ENCODE measurements at places on chromosomes 11 and 22.

- no peak for DNase-seq
These were observed 1238.7 kb downstream of the BRD1 start for GRCh38 chr22:48588878-48589450.

DNA sequence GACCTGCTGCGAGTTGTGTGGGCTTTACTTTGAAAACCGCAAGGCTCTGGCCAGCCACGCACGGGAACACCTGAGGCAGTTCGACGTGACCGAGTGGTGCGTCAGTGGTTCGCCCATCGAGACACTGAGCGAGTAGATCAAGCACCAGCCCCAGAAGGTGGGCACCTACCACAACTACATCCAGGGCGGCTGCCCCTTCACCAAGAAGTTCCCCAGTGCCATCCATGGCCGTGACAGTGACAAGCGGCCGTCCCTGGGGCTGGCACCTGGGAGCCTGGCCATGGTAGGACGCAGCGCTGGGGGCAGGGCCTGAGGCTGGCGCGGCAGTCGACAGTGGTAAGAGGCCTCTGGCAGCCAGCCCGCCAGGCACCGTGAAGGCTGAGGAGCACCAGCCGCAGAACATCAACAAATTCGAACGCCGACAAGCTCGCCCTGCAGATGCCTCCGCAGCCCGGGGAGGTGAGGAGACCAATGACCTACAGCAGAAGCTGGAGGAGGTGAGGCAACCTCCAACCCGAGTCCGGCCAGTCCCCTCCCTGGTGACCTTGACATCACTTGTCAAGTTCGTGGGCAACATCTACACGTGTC lies 545.2 kb upstream of the CCDC179 start:
- DNase-seq, result no peak

DNA sequence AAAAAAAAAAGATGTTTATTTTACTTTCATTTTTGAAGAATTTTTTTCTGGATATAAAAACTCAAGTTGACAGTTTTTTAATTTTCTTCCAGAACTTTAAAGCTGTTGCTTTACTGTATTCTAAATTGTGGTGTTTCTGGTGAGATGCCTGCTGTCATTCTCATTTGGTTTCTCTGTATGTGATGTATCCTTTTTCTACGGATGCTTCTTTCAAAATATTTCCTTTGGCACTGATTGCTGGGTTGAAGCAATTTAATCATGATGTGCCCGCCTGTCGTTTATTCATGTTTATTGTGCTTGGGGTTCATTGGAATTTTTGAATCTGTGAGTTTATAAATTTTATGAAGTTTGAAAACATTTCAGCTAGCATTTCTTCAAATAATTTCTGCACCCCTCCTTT lies 29.4 kb upstream of the CTSD start:
- no peak for DNase-seq

- DNase-seq, result no peak
These were observed 788.3 kb downstream of the NTM start for GRCh38 chr11:132158696-132159095.

DNA sequence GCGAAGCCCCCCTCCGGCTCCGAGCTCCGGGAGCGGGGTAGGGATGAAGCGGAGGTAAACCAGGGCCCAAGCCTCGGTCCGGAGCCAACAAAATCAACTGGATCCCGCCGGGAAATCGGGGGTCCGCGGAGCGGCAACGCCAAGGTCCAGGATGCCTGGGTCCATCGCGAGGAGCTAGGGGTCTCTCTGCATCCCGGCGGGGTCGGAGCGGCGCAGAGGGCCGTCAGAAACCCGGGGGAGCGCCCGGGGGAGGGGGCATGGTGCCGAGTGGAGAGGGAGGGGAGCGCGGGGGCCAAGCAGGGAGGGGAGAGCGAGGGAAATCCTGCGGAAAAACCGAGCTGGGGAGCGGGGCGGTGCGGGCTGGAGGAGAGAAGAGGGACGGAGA lies 51.8 kb downstream of the SLC22A12 start:
- DNase-seq, result no peak

DNA sequence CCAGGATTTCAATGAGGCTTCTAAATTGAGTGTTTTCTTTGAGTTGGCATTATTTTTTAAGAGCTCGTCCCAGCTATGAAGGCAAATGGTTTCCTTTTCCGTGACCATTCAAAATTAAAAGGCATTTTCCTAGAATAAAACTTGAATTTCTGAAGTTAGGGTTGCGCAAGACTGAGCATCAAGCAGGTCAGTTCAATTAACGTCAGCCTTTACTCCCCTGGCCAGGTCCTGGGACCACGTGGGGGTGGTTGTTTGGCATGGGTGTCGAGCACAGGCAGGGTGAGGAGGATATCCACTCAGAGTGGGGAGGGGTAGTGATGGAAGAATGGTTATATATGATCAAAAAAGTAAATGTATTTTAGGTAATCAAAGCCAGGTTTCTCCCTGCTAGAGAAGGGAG lies 43.4 kb upstream of the TSKU start:
- DNase-seq, result no peak

- no peak for DNase-seq
These were observed 34.9 kb downstream of the P4HA3 start for GRCh38 chr11:74276581-74276980.

DNA sequence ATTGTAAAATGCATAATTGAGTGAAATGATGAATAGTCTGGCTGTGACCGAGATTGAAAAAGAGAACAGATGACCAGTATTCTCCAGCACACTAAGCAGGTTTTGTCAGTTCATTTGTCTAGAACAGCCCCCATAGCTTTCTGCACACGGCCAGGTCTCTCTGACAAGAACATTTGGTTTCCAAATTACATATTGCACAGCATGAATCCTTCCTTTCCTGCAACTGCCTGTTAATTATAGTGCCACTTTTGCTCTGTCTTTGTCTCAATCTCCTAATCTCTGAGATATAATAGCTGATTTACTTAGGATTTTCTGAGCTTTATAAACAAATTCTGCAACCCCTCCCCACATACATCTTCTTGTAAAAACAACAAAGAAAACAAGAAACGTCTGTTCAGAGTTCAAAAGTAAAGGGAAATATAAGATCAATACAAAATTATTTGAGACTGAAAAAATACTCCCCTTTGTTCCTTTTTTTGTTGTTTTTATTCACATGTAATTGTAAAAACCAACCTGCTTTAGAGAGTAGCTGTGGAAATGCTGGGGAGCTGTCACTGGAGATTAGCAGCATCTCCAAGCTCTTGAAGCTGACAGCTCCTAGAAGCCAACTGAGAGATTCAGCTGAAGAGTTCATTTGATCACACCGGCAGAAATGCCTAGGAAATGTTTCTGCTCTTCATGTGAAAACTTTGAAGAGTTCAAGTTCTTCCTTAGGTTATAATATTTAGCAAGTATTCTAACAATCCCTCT lies 998.1 kb downstream of the DLG2 start:
- no peak for DNase-seq

- DNase-seq, result no peak
These were observed 5.7 kb upstream of the SULT4A1 start for GRCh38 chr22:43867839-43868635.

DNA sequence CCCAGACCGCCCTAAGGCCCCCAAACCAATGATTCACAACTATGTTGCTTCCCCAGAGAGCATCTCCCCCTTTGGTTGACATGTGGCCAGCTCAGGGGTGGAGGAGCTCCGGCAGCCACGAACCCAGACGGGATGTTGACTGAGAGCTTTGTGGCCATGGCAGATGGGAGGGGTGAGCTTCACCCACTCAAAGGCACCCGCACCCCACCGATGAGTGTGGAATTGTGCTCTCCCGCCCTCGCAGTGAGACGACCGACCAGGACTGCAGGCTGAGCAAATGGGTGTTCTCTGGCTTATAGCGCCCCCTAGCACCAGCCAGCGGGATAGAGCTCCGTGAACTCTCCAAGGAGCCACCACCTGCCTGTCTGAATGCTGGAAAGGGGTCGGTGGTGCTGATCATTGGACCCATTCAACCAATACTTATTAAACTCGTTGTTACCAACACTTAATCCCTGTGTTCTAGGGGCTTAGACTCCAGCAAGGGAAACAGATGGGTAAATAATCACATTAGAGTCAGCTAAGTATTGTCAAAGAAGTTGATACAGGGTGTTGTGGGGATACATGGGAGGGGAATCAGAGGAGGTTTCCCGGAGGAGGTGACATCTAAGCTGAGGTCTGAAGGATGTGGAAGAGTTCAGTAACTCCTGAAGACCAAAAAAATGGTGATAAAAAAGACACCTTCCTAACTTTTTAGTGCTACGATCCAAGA lies 4.5 kb upstream of the TIMP3 start:
- peak; percentile 22 for DNase-seq

GRCh38 chr11:65310736-65311135 lies 3.9 kb upstream of the CDC42EP2 start:
- no peak for DNase-seq
